ENCODE measurements at places on chromosomes 11 and 22.
A peak's percentile ranks its signal among the peaks of the same experiment; 100 is the strongest.

DNA sequence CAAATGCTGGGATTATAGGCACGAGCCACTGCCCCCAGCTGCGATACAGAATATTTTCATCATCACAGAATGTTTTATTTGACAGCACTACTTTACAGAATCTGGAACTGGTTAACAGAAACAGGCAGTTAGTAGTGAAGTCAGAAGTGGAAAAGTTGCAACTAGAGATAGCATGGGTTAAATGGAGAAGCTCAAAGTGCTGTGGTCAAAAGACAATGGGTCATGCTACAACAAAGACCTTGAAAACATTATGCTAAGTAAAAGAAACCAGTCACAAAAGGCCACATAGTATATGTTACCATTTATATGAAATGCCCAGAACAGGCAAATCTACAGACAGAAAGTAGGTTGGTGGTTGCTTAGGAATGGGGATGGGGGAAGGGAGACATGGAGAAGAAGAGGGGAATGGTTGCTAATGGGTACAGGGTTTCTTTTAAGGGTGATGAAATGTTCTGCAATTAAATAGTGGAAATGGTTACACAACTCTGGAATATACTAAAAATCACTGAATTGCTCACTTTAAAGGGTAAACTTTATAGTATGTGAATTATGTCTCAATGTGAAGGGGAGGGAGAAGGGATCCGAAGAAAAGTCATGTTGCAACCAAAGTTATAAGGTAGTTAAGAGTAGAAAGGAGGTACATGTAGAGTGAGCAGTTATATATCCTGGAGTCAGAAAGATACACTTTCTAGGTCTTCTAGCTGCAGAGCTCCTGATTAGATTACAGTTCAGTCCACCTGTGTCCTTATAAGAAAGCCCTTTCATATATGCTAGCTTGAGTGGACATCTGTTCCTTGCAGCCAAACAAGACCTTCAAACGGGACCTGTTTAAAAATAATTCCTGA, 46.3 kb upstream of the RAPSN start:
- H3K27ac ChIP-seq: no peak overlapping the region
- no peak for DNase-seq
- no peak overlapping the region for H3K4me3 ChIP-seq
- peaks cover 49% of the 10 kb centered on the region for H3K36me3 ChIP-seq
- H3K4me1 ChIP-seq: peaks cover 5% of the 10 kb centered on the region

- H3K27ac ChIP-seq: no peak overlapping the region
- no peak for DNase-seq
- H3K27me3 ChIP-seq: peaks cover 31% of the 10 kb centered on the region
- H3K4me1 ChIP-seq: no peaks in the 10 kb centered on the region
- H3K36me3 ChIP-seq: no peaks in the 10 kb centered on the region
These were observed 28.7 kb downstream of the POU2F3 start for GRCh38 chr11:120268686-120269085.

- DNase-seq: no peak
- H3K27ac ChIP-seq: no peak overlapping the region
- no peaks in the 10 kb centered on the region for H3K27me3 ChIP-seq
- no peaks in the 10 kb centered on the region for H3K4me1 ChIP-seq
- no peak overlapping the region for H3K4me3 ChIP-seq
- no peaks in the 10 kb centered on the region for H3K36me3 ChIP-seq
These were observed 425.3 kb upstream of the B3GAT1 start for GRCh38 chr11:134837166-134837886.

- DNase-seq: no peak
- peaks cover 2% of the 10 kb centered on the region for H3K36me3 ChIP-seq
- H3K27ac ChIP-seq: no peak overlapping the region
- peaks cover 21% of the 10 kb centered on the region for H3K4me1 ChIP-seq
- no peaks in the 10 kb centered on the region for H3K27me3 ChIP-seq
- H3K4me3 ChIP-seq: no peak overlapping the region
These were observed 38.7 kb downstream of the KCNJ1 start for GRCh38 chr11:128828350-128828749.

DNA sequence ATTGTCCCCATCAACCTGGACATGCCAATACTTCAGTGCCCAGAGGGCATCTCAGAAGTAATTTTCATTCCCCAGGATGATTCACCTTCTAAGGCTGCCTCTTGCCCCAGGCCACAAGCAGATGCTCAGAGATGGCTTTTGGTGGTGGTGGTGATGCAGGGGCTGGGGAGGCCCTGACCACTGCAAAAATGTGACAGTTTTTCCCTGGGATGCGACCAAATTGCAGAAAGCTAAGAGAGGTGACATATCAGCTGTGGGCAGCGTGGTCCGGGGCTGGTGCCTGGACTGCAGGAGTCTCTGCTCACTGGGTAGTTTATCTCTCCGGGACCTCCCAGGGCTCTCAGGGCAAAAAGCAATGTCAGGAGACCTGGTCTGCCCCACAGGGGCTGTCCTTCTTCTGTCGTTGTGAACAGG, 39.7 kb upstream of the ACCSL start:
- no peak for DNase-seq
- H3K27ac ChIP-seq: no peak overlapping the region
- H3K4me1 ChIP-seq: no peaks in the 10 kb centered on the region
- no peak overlapping the region for H3K4me3 ChIP-seq
- no peaks in the 10 kb centered on the region for H3K27me3 ChIP-seq

DNA sequence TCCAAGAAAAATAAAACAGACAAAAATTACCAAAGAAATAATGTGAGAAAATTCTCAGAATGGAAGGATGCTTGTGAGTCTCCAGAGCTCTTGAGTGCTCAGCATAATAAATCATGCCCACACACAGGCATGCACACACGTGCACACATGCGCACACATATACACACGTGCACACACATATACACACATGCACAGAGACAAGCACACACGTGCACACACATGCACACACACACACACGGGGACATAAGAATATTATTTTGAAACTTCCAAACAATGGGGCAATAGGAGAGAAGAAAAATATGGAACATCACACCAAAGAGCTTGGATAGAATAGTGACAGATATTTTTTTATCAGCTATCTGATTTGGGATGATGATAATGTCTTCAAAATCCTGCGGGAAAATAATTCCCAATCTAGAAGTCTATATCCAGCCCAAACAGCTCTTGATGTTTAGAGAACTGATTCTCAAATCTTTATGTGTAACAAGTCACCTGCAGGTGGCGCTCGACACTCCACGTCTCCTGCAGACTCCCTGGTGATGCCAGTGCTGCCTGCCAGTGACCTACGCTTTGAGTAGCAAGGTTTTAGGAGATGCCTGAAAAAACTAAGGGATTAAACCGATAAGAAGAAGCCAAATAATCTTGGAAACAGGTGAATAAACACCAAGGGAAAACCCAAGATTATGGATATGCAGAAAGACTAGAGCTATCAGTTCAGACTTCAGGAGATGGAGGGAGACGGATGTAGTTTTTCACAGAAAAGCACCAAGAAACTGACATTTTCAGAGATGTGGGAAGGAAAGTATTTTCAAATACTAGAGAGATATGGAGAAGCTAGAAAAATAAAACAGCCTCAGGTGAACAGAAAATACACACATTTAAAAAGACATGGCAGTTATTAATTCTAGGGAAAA, 743.6 kb downstream of the ETS1 start:
- no peaks in the 10 kb centered on the region for H3K4me1 ChIP-seq
- H3K36me3 ChIP-seq: no peaks in the 10 kb centered on the region
- H3K27ac ChIP-seq: no peak overlapping the region

- H3K36me3 ChIP-seq: no peaks in the 10 kb centered on the region
- no peaks in the 10 kb centered on the region for H3K27me3 ChIP-seq
- DNase-seq: no peak
- H3K4me1 ChIP-seq: peaks cover 26% of the 10 kb centered on the region
These were observed 2.0 kb upstream of the KMT5B start for GRCh38 chr11:68215087-68215445.

- no peaks in the 10 kb centered on the region for H3K36me3 ChIP-seq
- no peaks in the 10 kb centered on the region for H3K4me1 ChIP-seq
- no peaks in the 10 kb centered on the region for H3K27me3 ChIP-seq
- no peak overlapping the region for H3K4me3 ChIP-seq
- DNase-seq: no peak
- no peak overlapping the region for H3K27ac ChIP-seq
These were observed 1.9 kb downstream of the MS4A10 start for GRCh38 chr11:60786811-60787567.

DNA sequence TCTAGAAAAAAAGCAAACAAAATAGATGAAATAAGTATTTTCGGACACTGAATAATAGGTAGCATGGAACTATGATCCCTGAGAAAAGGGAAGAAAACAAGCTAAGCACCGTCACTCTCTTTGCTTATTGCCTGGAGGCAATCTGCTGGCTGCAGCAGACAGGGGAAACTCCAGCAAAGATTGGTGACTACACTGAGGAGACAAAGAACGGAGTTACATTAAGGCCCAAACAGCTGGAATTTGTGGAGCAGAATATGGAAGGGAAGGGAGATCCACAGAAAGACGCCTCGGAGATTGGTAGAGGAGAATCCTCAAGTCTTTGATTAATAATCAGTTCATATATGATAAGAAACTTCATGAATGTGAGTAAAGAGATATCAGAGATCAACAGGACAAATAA, 150.2 kb downstream of the TYR start:
- no peaks in the 10 kb centered on the region for H3K27me3 ChIP-seq
- no peaks in the 10 kb centered on the region for H3K36me3 ChIP-seq
- no peak overlapping the region for H3K4me3 ChIP-seq
- no peak for DNase-seq
- no peak overlapping the region for H3K27ac ChIP-seq

DNA sequence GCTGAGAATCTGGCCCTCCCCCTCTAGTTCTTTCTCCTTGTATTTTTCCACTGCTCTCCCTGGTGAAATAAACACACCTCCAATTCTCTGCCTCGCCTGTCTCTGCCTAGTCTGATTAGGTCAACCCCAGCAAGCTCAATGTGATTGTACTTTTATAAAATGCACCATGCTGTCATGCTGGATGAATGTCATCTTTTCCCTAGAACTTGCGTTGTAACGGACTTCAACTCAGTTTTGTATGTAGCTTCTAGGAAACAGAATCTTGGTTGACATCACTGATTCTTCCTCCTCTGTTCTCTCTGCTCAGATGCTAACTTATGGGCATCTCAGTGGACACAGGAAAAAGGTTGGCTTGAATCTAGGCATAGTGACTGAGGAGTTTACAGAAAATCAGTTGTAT, 261.9 kb upstream of the ISX start:
- H3K27ac ChIP-seq: no peak overlapping the region
- no peaks in the 10 kb centered on the region for H3K4me1 ChIP-seq
- no peak overlapping the region for H3K4me3 ChIP-seq
- H3K27me3 ChIP-seq: no peaks in the 10 kb centered on the region

DNA sequence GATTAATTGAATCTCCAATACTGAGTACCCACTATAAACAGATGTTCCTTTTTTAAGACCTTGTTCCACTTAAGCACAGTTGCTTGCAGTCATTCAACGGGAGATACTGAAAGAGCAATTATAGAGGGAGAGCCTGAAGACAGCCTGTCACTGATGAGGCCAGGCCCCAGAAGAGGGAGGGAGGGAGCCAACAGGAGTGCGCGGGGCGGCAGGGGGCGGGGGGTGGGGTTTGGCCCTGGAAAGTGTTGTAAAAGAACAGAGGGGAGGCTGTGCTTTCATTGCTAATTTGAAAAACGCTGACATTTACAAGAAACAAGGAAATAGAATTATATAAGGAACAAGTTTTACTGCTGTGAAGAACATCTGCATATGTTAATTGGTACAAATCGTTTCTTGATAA, 53.1 kb downstream of the MAP6 start:
- no peak overlapping the region for H3K27ac ChIP-seq
- no peaks in the 10 kb centered on the region for H3K4me1 ChIP-seq
- DNase-seq: no peak
- H3K4me3 ChIP-seq: no peak overlapping the region
- H3K27me3 ChIP-seq: no peaks in the 10 kb centered on the region
- H3K36me3 ChIP-seq: no peaks in the 10 kb centered on the region

- no peak for DNase-seq
- H3K36me3 ChIP-seq: no peaks in the 10 kb centered on the region
- H3K27ac ChIP-seq: no peak overlapping the region
- peaks cover 10% of the 10 kb centered on the region for H3K27me3 ChIP-seq
- H3K4me1 ChIP-seq: no peaks in the 10 kb centered on the region
These were observed 64.7 kb downstream of the ELFN2 start for GRCh38 chr22:37362621-37363020.

DNA sequence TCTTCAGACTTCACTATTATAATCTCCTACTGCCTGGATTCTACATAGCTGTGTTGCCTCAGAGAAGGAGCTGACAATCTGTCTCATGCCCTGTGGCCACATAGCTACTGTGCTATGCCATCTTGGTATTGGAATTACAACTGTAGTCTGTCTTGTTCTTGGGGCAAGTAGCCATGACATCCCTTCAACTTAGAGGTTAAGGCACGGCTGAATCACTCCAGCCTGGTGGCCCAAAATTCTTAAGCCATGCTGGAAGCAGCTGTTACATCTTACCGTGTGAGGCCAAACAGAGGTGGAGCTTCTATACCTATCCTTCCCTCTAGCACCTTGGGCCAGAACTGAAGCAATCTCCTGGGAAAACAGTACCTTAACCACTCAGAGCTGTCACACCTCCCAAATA, 14.8 kb downstream of the CARD18 start:
- H3K4me3 ChIP-seq: no peak overlapping the region
- H3K27me3 ChIP-seq: no peaks in the 10 kb centered on the region
- H3K4me1 ChIP-seq: no peaks in the 10 kb centered on the region
- DNase-seq: no peak
- H3K36me3 ChIP-seq: no peaks in the 10 kb centered on the region

DNA sequence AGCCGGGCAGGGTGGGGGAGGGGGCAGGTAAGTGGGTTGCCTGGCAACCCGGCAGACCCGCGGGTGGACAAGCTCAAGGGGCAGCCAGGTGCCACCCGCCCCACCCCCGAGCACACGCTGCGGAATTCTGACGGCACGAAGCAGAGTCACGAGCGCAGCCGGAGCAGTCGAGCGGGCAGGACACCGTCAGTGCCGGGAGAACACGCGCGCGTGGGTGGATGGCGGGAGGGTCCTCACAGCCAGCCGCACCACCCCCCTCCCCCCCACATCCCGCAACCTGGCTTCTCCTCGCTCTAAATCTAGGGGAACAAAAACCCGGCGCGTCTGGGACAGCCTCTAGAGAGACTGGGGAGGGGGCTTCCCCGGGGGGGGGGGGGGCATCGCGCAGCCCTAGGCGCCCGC, 133.1 kb upstream of the HSD17B12 start:
- H3K27ac ChIP-seq: no peak overlapping the region
- no peaks in the 10 kb centered on the region for H3K4me1 ChIP-seq
- DNase-seq: no peak

- no peaks in the 10 kb centered on the region for H3K4me1 ChIP-seq
- H3K36me3 ChIP-seq: no peaks in the 10 kb centered on the region
- no peak overlapping the region for H3K27ac ChIP-seq
- no peak overlapping the region for H3K4me3 ChIP-seq
- DNase-seq: no peak
- no peaks in the 10 kb centered on the region for H3K27me3 ChIP-seq
These were observed 62.6 kb upstream of the WT1 start for GRCh38 chr11:32497951-32498350.

DNA sequence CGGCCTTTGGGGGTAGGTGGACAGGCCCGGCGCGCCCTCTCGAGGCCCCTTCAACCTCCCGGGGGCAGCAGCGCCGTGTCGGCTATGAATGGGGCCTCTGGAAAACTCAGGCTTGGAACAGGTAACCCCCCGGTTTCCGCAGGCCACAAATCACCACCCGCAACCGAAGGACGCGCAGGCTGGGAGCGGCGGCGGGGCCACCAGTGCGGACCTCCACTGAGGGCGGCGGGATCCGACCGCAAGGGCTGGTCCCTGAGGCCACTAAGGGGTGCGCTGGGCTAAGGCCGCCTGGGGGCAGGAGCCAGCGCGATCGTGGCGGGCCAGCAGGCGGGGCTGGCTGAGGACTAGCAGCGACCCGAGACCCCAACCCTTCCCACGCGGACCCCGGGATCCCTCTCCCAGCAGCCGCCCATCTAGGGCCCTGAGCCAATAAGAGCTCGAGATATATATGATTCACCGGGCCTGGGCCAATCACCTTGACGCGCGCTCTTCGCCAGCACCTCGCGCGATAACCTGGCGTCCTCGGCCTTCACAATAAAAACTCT, 609 bp upstream of the ATF4 start:
- DNase-seq: no peak
- peak overlapping the region; percentile 83 for H3K27ac ChIP-seq
- H3K27me3 ChIP-seq: no peaks in the 10 kb centered on the region
